ENCODE measurements at places on chromosomes 5 and 9. TPM values are rescaled to one million over a fixed set of nuclear protein-coding genes. Genes with fewer than 3 reads are reported as not detected.

The SVEP1 gene
- 84.5 TPM for total RNA-seq

The PCDHB8 gene
- total RNA-seq: 0.25 TPM

GRCh38 chr9:87372356-87372851, 125.3 kb upstream of the DAPK1 start:
- H3K27me3 ChIP-seq: no peaks in the 10 kb centered on the region
- no peak overlapping the region for H3K4me3 ChIP-seq
- H3K4me1 ChIP-seq: no peaks in the 10 kb centered on the region
- no peaks in the 10 kb centered on the region for H3K36me3 ChIP-seq
- no peak for DNase-seq

DNA sequence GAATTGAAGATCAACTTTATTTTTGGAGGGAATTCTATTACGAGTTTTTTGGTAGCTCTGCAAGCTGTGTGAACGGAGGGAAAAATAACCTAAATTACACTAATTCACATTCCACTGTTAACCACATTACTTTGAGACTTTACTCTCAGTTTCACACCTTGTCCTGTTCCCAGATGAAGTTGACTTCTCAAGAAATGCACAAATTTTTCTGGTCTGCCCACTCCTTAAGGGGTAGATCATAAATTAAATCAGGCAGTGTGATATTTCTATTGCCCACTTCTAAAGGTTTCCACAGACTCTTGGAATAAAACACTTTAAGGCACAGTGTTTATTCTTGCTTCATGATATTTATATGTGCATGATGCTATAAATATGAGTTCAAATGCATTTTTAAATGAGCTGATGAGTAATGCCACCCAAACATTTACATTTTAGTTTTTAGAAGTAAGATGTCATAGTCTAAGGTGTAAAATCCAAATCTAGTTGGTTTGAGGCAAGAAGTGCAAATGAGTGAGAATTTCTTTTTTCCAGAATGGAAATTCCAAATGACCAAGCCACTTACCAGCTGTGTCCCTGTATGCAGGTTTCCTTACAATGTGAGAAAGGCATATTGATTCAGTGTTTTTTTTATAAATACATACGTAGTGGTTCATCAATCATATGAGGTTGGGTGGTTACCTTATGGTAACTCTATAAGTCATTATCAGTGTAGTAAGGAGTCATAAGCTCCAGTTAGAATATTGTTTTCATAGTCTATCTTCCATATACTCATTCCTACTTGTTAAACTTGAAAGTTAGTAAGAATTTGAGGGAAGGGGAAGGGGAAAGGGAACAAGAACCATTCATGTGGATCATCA, 437.7 kb upstream of the MEF2C start:
- H3K27ac ChIP-seq: no peak overlapping the region
- no peak for DNase-seq
- no peak overlapping the region for H3K4me3 ChIP-seq
- H3K27me3 ChIP-seq: no peaks in the 10 kb centered on the region

All from vagina (tissue), 2 donors.